Vagina (tissue), 2 donors: ENCODE measurements at places on chromosomes 2 and 18. TPM values are rescaled to one million over a fixed set of nuclear protein-coding genes. Genes with fewer than 3 reads are reported as not detected.

Gene CCDC74A
- 10.8 TPM for total RNA-seq

Gene REG1B
- not detected for total RNA-seq

Gene TSPYL6
- total RNA-seq, result not detected

Gene ANKRD30BL
- total RNA-seq, result 1.2 TPM

Gene PIAS2
- total RNA-seq, result 17.7 TPM

Gene ASPRV1
- 0.49 TPM for total RNA-seq

Gene TIGD1
- total RNA-seq, result 1.2 TPM

Gene BMP10
- not detected for total RNA-seq

Gene SNTG2
- total RNA-seq, result 11.8 TPM

Gene SP5
- total RNA-seq, result 1.7 TPM

Gene UGT1A8
- total RNA-seq, result not detected

Gene EMILIN1
- total RNA-seq, result 100 TPM

Gene CDH2
- 3.7 TPM for total RNA-seq

Gene ATP6V1B1
- total RNA-seq, result not detected

Gene CMPK2
- 5.6 TPM for total RNA-seq

Gene GALNT5
- 3.2 TPM for total RNA-seq

Gene MARCHF4
- not detected for total RNA-seq
